Chondrocyte (in vitro differentiated cells): ENCODE measurements at places on chromosomes 1 and 21. TPM values are rescaled to one million over a fixed set of nuclear protein-coding genes. Genes with fewer than 3 reads are reported as not detected.
A peak's percentile ranks its signal among the peaks of the same experiment; 100 is the strongest.

DNA sequence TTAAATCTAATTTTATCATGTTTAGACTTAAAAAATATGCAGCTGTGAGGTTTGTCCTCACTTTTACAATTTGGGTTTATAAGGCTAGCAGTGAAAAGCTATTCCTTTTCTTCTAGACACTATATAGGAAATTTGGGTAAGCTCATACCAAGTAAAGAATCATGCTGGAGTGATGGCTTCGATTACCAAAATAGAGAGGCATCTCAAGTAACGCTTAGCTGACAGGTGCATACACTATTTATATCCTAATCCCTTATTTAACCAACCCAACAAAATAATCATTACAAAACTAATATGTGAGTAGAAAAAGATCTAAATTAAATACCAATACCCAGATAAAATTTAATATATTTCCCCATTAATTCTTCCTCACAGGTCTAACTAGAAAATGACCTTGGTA, 193.2 kb downstream of the LHX8 start:
- H3K4me1 ChIP-seq = no peaks in the 10 kb centered on the region
- no peak for DNase-seq
- H3K36me3 ChIP-seq = no peaks in the 10 kb centered on the region
- H3K27me3 ChIP-seq = no peaks in the 10 kb centered on the region

Gene DSCAM
- total RNA-seq = 0.05 TPM in 1 of 3 replicates, not detected in the others

Gene CFHR5
- total RNA-seq = not detected in 3 replicates

DNA sequence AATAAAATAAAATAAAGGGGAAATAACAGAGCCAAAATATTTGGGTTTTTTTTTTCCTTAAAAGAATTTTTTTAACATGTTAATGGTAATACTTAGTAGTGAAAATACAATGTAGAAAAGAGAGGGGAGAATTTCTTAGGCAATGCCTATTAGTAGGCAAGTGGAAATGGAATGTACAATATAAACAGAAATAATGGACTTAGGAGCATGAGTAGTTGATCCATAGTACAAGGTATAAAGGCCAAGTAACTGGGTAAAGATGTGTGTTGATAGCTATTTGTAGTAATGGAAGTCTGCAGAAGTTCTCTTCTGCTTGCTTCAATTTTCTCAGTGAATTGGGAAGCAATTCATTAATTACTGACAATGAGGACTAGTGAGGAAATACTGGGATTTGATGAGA, 34.4 kb downstream of the TESK2 start:
- no peaks in the 10 kb centered on the region for H3K4me1 ChIP-seq
- H3K27me3 ChIP-seq = no peaks in the 10 kb centered on the region
- DNase-seq = no peak
- no peak overlapping the region for H3K27ac ChIP-seq
- no peak overlapping the region for H3K4me3 ChIP-seq

Gene DYRK3
- 4.8 to 6.6 TPM (median 5.7 TPM) in 3 replicates for total RNA-seq

Gene KDF1
- not detected in 3 replicates for total RNA-seq

DNA sequence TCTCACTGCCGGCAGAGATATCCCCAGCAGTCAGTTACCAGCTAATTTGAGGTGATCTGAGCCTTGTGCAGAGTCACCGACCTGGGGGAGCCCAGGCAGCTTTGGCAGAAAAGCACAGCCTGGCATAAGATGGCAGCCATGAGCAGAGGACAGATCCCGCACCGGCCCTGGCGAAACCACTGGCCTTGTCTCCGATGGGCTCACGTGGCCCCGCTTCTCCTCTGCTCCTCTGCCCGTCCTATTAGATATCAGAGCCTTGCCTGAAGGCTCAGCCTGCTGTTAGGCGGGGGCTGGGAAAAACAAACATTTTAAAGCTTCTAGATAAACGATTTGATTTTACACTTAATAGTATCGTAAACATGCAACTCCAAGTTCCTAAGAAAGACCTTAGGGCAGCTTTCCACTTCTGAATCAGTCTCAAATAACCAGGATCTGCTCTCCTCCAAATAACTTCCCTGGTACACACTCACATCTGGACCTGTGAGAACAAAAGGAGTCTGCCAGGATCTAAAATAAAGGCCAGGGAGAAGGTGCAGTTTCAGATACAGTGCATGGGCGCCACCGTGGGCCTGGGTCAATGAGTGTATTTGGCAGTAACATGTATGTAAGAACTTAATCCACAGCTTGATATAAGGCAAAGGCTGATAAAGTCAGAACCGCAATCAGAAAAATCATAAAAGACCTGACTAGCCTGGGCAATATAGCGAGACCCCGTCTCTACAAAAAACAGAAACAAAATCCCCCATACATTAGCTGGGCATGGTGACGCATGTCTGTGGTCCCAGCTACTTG, 10.0 kb downstream of the EDARADD start:
- peaks cover 6% of the 10 kb centered on the region for H3K4me1 ChIP-seq
- no peaks in the 10 kb centered on the region for H3K36me3 ChIP-seq
- peaks cover 15% of the 10 kb centered on the region for H3K27me3 ChIP-seq
- H3K4me3 ChIP-seq = no peak overlapping the region

Gene NT5C1A
- total RNA-seq = 0.31 to 0.32 TPM in 2 of 3 replicates, not detected in the other

- no peak overlapping the region for H3K4me3 ChIP-seq
- no peaks in the 10 kb centered on the region for H3K27me3 ChIP-seq
- peak; percentile 61 for DNase-seq
- H3K36me3 ChIP-seq = peaks cover 37% of the 10 kb centered on the region
- H3K4me1 ChIP-seq = peaks cover 8% of the 10 kb centered on the region
Measured at GRCh38 chr21:45209685-45210284, 77.9 kb downstream of the POFUT2 start.

DNA sequence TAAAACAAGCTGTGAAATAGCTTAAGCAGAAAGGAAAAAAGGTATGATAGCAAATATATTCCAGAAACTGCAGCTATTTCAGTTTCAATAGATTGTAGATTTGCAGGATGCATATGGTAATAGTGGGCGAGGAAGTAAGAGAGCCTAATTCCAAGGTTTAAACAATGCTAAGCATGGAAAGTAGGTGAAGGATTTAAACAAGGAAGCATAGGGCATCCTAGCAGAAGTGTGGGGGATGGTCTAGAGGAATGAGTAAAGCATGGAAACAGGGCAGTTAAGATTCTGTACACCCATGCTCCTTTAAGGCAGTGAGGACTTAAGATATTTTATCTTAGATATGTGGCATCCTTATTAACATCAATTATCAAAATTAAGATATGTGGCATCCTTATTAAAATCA, 2.6 kb downstream of the IVNS1ABP start:
- H3K27me3 ChIP-seq = no peaks in the 10 kb centered on the region
- H3K4me1 ChIP-seq = peaks cover 67% of the 10 kb centered on the region
- peak overlapping the region; percentile 97 for H3K4me3 ChIP-seq
- DNase-seq = no peak

Gene CD101
- total RNA-seq = 0.79 to 1.4 TPM (median 1.0 TPM) in 3 replicates

- H3K36me3 ChIP-seq = peaks cover 4% of the 10 kb centered on the region
- H3K4me3 ChIP-seq = peak overlapping the region; percentile 75
- H3K27me3 ChIP-seq = no peaks in the 10 kb centered on the region
- peaks cover 33% of the 10 kb centered on the region for H3K4me1 ChIP-seq
Measured at GRCh38 chr1:241423541-241424479, 66.8 kb upstream of the RGS7 start.

GRCh38 chr1:119674835-119675289, 26.8 kb upstream of the ZNF697 start:
- no peak overlapping the region for H3K27ac ChIP-seq
- H3K27me3 ChIP-seq = peaks cover 3% of the 10 kb centered on the region
- H3K4me3 ChIP-seq = peak overlapping the region; percentile 75
- DNase-seq = no peak
- H3K36me3 ChIP-seq = no peaks in the 10 kb centered on the region

GRCh38 chr1:36816348-36816747, 218.0 kb downstream of the GRIK3 start:
- no peaks in the 10 kb centered on the region for H3K36me3 ChIP-seq
- peak; percentile 1 for DNase-seq
- H3K27ac ChIP-seq = no peak overlapping the region
- H3K4me1 ChIP-seq = no peaks in the 10 kb centered on the region
- no peak overlapping the region for H3K4me3 ChIP-seq

DNA sequence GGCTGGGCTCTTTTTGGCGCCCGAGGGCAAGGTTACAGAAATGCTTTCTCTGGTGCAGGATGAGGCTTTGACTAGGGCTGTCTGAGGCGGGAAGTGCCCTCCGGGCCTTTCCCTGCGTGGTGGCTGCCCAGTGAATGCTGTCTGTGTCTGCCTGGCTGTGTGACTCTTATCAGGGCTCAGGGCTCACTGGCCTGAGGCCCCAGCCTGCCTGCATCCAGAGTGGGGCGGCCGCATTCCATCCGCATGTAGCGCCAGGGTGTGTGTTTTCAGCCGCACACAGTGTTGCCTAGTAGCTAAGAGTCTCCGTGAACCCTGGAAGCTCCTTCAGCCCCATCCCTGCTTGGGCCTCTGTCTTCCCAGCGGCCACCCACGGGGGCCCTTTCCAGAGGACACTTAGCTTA, 59.1 kb downstream of the FAAP20 start:
- no peaks in the 10 kb centered on the region for H3K27me3 ChIP-seq
- H3K36me3 ChIP-seq = no peaks in the 10 kb centered on the region
- H3K4me3 ChIP-seq = peak overlapping the region; percentile 28
- H3K4me1 ChIP-seq = peaks cover 35% of the 10 kb centered on the region
- peak overlapping the region; percentile 89 for H3K27ac ChIP-seq

DNA sequence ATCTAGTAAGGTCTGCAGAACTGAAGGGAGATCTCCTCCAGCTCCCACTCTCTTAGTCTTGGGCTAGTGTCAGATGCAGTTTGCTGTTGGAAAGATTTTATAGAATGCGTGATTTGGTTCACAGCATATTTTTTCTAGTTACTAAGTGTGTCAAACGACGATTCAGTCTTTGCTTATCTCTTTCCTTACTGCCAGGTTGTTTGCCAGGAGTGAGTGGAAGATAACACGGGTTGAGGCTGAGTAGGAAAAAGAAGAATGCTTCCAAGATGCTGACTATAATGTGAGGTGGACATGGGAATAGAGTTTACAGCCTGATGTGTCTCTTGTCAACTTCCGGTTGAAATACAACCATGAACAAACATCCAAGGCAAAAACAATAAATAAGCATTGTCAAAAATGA, 141.4 kb downstream of the GDAP2 start:
- DNase-seq = no peak
- no peak overlapping the region for H3K27ac ChIP-seq
- no peak overlapping the region for H3K4me3 ChIP-seq
- H3K36me3 ChIP-seq = no peaks in the 10 kb centered on the region

Gene NCDN
- 35.3 to 46.5 TPM (median 36.4 TPM) in 3 replicates for total RNA-seq

GRCh38 chr1:241870336-241870735, 22.3 kb downstream of the EXO1 start:
- no peak overlapping the region for H3K4me3 ChIP-seq
- H3K27me3 ChIP-seq = no peaks in the 10 kb centered on the region
- DNase-seq = no peak
- H3K36me3 ChIP-seq = peaks cover 3% of the 10 kb centered on the region
